ENCODE measurements at places on chromosomes 4 and X.

DNA sequence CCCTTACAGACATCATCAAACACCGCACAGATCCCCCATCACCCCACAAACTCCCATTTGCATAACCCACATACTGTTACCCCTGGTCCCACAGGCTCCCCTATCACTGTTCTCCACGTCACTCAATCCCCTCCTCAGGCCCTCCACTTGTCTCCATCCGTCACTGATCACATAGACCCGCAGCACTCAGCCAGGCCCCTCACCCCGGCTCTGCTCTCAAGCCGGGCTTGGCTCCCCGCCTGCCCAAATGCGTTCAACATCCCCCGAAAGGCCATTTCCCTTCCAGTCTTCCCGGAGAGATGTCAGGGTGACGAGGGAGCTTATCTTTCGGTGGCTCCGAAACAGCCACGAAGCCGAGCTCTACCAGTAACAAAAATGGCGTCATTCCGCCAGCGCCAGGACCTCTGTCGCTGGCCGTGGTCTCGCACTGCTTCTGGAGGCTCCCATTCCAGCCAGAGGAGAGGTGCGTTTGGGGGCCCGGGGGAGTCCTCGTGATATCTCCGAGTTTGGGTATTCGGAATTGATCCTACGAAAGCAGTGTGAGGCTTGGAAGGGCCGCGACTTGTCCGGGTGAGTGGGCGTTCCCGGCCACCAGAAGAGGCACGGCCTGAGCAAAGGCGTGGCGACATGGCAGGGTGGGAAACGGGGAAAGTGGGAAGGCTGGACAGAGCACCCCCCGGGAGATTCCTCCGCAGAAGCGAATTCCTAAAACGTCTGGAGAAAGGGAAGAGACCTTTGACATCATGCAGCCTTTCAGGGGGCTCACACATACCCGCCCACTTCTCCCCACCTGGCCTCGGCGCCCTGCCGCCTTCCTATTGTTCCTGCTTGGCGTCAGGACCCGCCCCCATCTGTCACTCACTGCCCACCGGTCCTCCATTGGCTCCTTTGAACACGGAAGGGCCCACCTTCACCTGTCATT is at the start of gene ZNF630:
ZNF630 (minus strand) TSS at position 577 of the 922 bp plus-strand sequence. CDS start 4,754 bp downstream, outside the sequence.
- peak; percentile 72 for DNase-seq

DNA sequence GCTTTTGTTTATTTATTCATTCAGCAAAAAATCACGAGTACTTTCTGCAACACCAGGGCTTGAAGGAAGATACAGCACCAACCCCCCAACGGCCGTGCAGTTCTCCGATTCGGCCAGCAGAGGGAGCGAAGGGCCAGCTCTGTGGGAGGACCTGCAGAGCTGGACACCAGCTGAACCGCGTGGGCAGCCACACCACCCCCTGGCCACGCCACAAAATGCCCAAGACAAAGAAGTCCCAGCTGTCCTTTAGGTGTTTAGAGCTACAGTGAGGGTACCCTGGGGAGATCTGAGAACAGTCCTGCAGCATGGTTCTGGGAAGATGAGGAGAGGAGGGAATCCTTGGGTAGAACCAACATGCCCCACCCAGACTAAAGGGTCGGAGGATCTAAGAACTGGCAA is 83.1 kb downstream of the RELL1 start:
- peak; percentile 94 for DNase-seq

- DNase-seq = no peak
Observed at GRCh38 chrX:131671735-131672134, 127.9 kb downstream of the OR13H1 start.

- peak; percentile 80 for DNase-seq
Observed at GRCh38 chrX:129996120-129996519, 13.7 kb downstream of the BCORL1 start.

DNA sequence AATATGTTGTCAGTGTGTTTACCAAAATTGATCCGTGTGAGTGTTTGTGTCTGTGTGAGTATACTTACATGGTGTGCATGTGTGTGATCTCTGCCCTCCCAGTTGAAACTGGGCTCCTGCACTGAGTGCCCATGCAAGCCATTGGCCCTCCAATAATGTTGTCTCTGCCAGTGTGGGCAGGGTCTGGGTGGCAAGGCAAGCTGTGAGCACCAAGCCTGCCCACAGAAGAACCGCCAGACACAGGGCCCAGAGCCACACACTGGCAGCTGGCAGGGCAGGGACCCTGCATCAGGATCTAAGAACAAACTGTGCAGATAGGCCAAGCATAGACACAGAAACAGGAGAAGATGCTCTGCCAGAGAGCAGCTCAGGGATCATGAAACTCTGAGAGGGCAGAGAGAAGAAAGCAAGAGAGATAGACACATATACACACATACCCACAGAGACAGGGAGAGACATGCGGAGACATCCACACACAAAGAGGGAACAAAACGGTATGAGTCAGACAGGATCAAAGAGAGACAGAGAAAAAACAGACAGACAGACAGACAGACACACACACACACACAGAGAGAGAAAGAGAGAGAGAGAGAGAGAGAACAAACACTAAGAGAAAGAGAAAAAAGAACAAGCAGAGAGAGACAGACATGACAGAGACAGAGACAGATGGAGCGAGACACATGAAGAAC is 555.0 kb downstream of the MID1IP1 start:
- DNase-seq = no peak

- DNase-seq = no peak
Observed at GRCh38 chr4:147003956-147004809, 58.5 kb upstream of the TTC29 start.

GRCh38 chr4:15469402-15470127 is at the start of gene CC2D2A:
TSS of gene CC2D2A (plus strand) at chr4:15469882. CDS start at chr4:15475933, 6,051 bp downstream.
- peak; percentile 76 for DNase-seq

DNA sequence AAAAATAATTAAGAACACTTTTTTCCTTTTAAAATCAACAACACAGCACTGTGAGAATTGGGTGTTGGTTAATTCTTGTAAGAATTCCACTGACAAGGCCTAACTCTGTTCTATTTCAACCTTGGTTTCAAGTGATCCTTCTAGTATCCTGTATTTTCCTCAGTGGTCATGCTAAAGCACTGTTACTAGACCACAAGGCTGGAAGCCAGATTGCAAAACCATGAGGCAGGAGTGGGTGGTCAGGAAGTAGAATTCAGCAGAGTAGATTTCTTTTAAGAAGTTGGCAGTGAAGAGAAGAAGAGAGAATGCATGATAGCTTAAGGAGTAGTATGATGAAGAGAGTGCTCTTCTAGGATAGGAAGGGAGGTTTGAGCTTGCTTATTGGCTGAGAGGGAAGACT is 71.6 kb upstream of the LEF1 start:
- no peak for DNase-seq

DNA sequence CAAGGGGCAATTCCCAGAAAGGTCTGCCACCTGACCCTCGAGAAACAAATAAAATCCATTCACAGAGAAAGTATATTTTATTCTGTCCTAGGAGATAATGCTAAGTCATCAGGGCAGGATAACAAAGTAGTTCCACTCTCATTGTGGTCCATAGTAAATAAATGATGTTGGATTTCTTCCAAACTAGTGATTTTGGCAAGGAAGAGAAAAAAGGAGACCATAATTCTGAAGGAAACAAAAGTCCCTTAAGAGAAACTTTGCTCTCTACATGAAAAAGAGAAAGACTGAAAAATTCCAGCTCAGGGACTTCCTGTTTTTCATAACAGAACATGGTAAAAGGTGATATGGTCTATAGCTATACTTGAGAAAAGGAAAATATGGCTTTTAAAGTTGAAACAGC is 71.5 kb upstream of the DDX60 start:
- no peak for DNase-seq

- DNase-seq = no peak
Observed at GRCh38 chr4:42747971-42748370, 91.1 kb upstream of the ATP8A1 start.

DNA sequence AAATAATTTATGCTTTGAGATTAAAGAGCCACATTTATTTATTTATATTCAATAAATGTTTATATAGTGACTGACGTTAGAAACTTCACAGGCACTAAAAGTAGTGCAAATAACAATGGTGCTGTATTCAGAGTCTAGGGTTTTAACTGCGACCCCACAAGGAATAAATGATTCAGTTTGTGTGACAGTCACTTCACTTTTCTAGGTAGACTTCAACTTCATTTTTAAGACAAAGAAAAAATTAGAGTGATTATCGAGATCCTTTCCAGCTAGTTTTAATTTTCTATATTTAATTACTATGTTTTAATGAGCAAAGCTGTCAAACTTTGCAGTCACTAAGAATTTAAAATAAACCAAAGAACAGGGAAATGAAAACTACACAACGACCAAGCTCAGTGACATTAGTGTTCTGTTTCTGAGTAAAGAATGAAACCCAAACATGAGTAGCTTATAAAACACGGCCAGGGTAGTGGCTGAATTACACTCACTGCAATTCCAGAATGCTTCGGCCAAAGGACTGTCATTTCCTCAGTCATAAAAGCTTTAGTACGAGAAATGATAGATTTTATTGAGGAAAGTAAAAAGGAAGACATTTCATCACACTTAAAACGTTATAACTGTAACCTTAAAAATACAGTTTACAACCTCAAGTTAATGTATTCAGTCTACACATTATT is 38.6 kb downstream of the ADGRA3 start:
- DNase-seq = no peak

- DNase-seq = no peak
Observed at GRCh38 chr4:54695337-54695736, 37.6 kb downstream of the KIT start.

- no peak for DNase-seq
Observed at GRCh38 chr4:182486881-182487280, 243.7 kb downstream of the TENM3 start.

DNA sequence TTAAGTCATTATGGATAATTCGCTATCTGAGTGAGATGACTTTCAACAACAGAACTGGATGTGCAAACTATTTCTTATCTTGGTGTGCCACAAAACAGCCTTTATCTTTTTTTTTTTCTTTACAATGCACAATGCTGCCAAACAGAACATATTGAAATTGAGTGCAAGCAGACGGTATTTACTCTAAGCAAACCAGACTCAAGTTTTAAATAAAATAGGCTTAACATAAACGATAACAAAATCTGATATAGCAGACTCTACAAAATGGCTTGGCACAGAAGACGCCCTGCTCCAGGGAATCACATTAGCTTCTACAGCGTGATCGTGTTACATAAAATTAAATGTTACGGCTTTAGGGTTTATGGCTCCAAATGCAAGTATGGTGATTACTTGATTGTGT is 9.6 kb upstream of the STK32B start:
- DNase-seq = no peak

DNA sequence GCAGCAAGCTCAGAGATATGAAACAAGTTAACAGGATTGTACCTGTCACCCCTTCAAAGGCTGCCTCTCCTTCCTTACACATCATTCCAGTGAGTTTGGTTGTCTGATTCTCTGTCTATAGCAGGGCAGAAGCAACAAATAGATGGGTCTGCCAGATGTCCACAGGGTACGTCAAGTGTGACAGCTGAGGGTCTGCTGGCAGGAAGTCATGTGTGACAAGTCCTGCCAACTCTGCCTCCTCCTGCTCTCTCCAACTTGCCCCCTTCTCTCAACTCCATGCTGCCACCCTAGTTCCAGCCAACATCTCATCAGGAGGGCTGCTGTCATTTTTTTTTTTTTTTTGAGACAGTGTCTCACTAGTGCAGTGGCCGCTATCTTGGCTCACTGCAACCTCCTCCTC is 109.2 kb downstream of the NSUN7 start:
- DNase-seq = no peak
